HCT116 (cell line): ENCODE measurements at places on chromosomes 5 and 9.
A peak's percentile ranks its signal among the peaks of the same experiment; 100 is the strongest.

DNA sequence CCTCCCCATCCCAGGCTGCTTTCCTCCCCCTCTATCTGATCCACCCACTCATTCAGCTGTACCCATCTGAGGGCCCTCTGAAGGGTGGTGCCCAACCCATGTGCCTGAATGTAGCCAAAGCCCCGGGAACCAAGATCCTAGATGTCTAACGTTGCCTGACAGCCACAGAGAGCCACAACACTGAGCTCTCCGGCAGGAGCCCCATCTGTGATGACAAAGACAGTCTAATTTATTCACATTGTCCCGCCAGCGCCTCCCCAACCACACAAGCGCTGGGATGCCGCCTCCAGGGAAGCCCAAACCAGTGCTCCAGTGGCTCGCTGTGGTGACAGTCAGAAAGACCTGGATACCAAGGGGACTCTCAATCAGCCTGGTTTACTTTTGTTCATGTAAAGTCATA, 8.4 kb downstream of the IGFBPL1 start:
- DNase-seq, result no peak

DNA sequence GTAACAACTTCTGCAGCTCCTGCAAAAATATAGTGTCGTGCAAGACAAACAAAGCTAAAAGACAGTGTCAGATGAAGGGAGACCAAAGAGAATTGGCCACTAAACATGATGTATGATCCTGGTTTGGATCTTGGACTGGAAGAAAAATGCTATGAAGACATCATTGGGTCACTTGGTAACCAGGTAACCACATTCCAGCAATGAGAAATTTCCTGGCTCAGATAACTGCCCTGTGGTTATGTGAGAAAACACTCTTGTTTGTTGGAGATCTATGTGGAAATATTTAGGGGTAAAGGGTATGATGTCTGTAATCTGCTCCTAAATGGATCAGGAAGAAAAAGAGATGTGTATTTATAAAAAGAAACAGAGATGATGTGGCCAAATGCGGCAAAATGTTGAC, 45.5 kb upstream of the ANKRD33B start:
- no peak for DNase-seq

DNA sequence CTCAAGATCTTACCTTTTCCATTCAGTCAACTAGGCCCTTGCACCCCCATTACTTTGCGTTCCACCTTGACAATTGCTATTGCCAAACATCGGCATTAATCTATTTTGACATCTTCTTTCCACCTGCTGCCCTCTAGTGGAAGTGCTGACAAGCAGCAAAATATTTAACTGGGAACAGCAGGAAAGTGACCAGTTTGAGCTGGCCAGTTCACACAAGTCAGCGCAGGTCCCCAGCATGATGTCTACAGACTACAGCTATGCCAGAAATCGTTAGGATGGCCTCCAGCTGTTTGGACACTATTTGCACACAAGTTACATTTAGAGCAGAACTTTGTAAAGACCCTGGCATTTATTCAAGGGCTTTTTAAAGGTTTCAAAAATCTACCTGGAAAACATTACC, 160.1 kb downstream of the GHR start:
- peak; percentile 37 for DNase-seq

GRCh38 chr5:109743770-109744212, 54.1 kb downstream of the MAN2A1 start:
- no peak for DNase-seq

DNA sequence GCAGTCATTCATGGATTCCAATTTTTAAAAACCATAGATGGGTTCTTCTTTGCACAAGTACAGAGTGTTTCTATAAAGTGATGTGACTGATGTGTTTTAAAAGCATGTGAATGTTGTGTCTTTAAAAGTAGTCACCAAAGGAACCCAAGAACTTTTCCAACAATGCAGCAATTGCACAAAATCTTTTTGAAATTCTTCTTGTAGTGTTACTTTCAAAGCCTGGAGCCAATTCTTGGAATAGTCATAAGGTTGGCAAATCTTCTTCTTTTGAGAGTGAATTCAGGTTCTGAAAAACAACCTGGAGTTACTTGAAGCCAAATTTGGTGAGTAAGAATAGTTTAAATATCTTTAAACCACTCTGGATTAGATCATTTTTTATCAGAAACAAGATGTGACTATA, 10.5 kb downstream of the GRAMD2B start:
- DNase-seq, result no peak

DNA sequence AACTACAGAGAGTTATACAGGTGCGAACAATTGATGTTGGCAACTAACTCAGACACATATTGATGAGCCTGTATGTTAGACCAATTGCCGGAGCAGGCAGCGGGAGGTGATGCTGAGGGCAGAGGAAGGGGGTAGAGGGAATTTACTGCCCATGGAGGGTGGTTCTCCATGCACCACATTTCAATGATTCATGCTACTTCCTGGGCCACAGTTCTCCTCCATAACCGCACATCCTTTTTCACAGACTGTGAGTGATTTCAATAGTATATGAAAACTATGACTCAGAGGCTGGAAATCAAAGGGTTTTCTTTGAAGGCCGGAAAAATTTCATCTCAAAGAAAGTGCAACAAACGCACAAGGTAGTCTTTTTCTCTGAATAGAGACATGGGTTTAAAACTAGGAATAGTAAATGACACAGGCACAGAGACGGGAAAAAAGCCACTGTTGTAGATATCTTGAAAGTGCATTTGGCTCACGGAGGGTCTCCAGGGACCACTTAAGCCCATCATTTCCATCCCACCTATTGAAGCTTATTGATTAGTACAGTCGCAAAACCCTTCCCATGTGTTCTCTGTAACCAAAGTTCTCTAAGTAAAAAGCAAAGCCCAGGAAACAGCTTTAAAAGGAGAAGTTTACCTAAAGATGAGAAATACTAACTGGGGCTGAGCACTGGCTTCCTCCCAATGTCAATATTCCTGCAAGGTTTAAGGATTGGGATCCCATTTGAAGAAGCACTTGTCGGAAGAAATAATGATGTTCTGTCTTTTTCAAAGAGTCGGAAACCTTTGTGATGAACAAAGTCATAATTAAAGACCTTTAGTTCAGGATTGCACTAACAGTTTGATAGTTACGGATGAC, 28.0 kb upstream of the ADAM19 start:
- DNase-seq, result peak; percentile 90

GRCh38 chr9:121316378-121316777, 48.4 kb downstream of the GSN start:
- no peak for DNase-seq

GRCh38 chr5:33074548-33074947, 363.4 kb downstream of the NPR3 start:
- no peak for DNase-seq

DNA sequence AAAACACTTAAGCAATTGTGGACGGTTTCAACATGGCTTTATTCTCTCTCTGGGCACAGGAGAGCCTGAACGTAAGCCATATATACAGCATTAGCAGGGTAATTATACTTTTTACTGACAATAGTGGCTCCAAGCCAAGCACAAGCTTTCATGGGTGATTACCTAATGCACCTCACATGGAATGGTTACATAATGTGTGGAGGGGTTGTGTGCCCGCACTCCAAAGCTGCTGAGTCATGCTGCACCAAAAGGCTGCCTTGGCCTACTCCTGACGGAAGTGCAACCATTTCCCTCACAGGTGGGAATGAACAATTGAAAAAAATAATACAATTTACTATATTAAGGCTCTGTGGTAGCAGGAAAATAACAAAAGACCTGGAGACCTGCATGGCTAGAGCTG, 86.5 kb upstream of the ATP10B start:
- no peak for DNase-seq

- no peak for DNase-seq
These were observed 20.1 kb upstream of the LTC4S start for GRCh38 chr5:179773686-179774040.

- DNase-seq, result no peak
These were observed 154.8 kb upstream of the TBC1D2 start for GRCh38 chr9:98410185-98410697.

- no peak for DNase-seq
These were observed 87.0 kb downstream of the SMIM23 start for GRCh38 chr5:171872666-171873065.

GRCh38 chr5:59525311-59525710, 368.2 kb downstream of the PDE4D start:
- DNase-seq, result no peak

- no peak for DNase-seq
These were observed 282.9 kb downstream of the SLF1 start for GRCh38 chr5:94901191-94901979.

DNA sequence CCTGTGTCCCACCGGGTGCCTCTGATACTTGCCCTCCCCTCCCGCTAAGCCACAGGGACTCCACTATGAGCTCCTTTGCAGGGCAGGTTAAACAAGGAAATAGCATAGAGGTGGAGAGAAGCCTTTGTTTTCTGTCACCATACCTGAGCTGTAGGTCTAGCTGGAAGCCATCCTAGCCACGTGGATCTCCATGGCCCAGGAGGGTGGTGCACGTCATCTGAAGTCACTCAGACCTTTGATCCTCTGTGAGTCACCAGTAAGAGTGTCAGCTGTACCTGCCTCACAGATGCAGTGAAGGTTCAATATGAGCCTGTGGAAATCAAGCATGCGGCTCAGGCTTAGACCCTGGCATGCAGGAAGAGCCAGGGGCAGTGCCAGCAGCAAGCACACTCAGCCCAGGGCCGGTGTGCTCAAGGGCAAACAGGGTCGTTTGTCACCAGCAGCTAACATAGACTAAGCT, 55.1 kb downstream of the ASS1 start:
- DNase-seq, result peak; percentile 68

GRCh38 chr5:12322042-12322441, 417.8 kb upstream of the CTNND2 start:
- DNase-seq, result no peak

DNA sequence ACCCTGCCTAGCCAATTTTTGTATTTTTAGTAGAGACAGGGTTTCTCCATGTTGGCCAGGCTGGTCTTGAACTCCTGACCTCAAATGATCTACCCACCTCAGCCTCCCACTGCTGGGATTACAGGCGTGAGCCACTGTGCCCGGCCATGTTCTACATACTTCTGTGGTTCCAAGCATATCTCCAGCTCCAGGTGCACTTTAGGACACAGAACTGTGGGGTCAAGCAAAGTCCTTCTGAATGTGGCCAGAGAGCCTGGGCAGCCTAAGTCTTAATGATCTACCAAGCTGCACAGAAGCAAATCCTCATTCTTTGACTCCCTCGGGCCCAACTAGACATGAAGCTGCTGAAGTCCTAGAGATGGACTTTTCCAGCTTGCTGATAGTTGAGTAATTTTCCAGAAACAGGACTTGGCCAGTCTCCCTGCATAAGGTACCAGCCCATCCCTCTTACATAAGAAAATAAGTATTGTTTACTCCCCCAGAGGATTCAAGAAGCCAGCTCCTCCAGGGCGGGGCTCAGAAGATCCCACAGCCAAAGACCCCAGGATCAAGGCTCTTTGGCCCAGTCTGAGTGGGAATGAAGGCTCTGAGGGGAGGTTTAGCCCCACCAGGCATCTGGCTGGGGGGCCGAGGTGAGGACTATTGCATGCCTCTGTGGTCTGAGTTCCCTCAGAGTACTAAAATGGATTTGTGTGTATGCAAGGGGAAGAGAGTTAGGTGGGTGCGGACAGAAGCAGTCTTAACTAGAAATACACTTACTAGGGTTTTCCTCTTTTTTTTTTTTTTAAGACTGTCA, 8.7 kb downstream of the CLTB start:
- DNase-seq, result no peak

DNA sequence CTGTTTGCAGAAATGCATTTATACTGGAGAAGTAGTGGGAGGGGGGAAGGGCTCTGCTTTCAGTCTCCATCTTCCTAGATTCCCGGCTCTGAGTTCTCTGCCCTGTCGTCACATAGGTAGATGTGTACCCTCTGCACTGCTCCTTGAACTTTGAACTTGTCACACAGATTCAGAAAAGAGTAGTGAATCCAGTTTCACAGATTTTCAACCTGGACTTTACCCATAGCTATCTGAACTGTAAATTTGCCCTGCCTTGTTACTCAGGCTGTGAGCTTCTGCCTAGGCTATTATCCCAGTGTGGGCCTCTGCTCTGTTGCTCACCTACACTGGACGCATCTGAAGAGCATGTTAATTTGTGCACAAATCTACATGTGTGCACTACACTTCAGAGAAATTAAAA, 12.8 kb upstream of the C9orf152 start:
- no peak for DNase-seq

- no peak for DNase-seq
These were observed 22.1 kb downstream of the CEP72 start for GRCh38 chr5:634191-634590.

DNA sequence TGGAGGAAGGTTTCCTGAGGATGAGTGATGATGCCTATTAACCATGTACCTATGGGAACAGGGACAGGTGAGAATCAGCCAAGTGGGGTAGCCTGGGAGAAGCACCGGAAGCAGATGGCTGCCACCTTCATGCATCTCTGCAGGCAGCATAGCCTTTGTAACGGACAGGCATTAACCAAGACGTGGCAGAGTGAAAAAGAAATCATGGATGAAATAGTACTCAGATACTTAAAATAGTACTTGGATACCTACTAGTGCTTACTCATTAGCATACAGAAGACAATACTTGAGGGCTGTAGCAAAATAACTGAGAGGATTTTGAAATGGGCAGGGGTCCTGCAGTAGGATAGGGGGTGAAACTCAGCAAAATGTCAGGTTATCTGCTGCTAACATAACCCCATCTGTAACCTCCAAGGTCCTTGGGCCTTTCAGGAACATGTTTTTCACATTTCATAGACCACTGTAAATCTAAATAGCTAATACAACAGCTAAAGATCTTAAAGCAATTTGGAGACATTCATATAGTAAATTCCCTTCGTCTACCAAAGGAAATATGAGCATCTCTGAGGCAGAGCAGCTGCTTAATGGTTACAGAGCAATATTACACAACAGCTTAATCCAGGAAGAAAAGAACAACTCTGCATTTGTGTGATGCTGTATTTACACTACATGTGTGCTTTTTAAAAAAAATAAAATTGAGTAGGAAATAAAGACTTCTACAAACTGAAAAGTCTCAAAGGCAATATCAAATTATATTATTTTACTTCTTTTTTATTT, 154.3 kb downstream of the NFIB start:
- DNase-seq, result no peak

GRCh38 chr5:31397926-31398557, 133.9 kb downstream of the DROSHA start:
- no peak for DNase-seq

- DNase-seq, result no peak
These were observed 158.1 kb downstream of the C9orf152 start for GRCh38 chr9:110049699-110050450.

GRCh38 chr5:132389051-132389331, 19.5 kb downstream of the SLC22A5 start:
- no peak for DNase-seq
